ENCODE measurements at places on chromosomes 16 and 17.
A peak's percentile ranks its signal among the peaks of the same experiment; 100 is the strongest.

GRCh38 chr16:20873331-20873730, 26.8 kb downstream of the DCUN1D3 start:
- no peak for DNase-seq

- peak; percentile 68 for DNase-seq
Observed at GRCh38 chr16:67842509-67843342, 606 bp downstream of the THAP11 start.

DNA sequence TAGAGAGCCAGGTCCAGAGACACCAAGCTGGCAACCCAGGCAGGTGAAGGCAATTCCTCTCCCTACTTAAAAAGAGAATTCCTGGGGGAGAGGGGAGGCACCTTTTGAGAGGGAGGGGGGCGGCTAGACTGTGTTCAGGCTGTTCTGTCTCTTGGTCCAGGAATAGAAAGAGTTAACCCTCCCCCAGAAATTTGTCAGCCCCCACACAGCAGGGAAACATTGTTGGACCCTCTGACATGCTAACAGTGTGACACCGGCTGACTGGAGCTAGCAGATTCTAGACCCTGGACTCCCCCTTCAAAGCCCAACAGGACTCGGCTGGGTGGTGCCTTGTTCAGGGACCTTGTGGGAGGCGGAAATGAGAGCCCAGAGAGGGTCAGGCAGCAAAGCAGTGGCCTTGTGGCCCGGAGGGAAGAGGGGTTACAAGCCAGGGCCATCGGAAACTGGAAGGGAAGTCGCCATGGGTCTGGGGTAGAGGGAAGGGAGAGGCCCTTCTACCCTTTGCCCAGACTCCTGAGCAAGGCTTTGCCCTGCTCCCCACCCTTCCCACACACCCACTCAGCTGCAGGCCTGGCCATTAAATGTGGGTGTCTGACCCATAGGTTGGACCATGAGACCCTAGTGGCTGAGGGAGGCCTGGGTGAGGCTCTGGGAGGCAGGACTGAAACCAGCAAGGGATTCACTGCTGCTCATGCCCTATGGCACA, 44.6 kb downstream of the RAI1 start:
- DNase-seq = no peak

- no peak for DNase-seq
Observed at GRCh38 chr17:63751806-63752205, 10.2 kb upstream of the STRADA start.

GRCh38 chr17:68812876-68813584, 142.2 kb downstream of the ABCA8 start:
- no peak for DNase-seq

DNA sequence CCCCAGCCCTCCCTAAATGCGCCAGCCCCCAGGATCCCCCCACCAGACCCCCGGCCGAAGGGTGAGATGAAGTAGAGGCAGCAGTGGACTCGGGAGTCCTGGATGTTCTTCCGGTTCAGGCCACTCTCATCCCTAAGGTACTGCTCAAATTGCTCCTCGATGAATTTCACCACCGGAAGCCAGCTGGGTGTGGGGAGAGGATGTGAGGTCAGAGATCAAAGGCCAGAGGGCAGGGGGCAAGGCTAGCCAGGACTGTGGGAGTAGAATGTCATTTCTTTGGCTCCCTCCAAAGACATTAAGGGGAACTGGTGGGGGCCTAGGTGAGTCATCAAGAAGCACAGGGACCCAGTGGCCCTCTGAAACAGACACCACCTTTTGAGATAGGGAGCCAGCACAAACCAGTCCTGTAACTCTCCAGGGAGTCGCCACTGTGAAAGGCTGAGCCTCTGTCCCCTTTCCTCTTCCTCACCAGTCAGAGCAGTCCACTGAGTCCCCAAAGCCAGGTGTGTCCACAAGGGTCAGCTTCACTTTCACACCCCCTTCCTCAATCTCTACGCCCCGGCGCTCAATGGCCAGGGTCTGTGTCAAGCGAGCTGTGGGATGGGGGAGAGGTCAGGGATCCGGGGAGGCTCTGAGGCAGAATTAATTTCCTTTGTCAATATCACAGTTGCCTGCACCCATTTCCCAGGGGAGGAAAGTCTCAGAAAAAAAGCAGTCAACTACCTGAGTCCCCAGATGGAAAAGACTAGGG, 895 bp downstream of the SEPTIN1 start:
- DNase-seq = no peak

DNA sequence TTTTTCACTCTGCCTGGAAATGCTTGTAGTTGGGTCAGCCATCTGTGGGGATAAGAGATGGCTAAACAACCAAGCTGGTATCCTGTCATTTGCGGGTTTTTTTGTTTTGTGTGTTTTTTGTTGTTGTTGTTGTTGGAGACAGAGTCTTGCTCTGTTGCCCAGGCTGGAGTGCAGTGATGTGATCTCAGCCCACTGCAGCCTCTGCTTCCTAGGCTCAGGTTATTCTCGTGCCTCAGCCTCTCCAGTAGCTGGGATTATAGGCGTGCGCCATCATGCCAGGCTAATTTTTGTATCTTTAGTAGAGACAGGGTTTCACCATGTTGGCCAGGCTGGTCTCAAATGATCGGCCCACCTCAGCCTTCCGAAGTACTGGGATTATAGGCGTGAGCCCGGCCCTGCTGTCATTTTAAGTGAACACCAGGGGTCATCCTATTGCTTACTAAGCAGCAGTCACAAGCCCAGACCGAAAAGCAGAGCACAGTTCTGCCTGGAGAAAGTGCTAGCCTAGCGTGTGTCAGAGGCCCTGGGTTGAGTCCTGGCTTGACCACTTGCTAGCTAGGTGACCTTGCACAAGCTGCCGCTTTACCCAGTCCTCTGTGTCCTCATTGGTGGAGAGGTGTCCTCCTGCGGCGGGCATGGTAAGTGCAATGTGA, 4.6 kb downstream of the SMCR8 start:
- peak; percentile 73 for DNase-seq

Measured in H9 (cell line).